ENCODE measurements at places on chromosomes 3 and 15. TPM values are rescaled to one million over a fixed set of nuclear protein-coding genes. Genes with fewer than 3 reads are reported as not detected.
A peak's percentile ranks its signal among the peaks of the same experiment; 100 is the strongest.

GRIP2 gene
- total RNA-seq = 3.1 TPM

DNA sequence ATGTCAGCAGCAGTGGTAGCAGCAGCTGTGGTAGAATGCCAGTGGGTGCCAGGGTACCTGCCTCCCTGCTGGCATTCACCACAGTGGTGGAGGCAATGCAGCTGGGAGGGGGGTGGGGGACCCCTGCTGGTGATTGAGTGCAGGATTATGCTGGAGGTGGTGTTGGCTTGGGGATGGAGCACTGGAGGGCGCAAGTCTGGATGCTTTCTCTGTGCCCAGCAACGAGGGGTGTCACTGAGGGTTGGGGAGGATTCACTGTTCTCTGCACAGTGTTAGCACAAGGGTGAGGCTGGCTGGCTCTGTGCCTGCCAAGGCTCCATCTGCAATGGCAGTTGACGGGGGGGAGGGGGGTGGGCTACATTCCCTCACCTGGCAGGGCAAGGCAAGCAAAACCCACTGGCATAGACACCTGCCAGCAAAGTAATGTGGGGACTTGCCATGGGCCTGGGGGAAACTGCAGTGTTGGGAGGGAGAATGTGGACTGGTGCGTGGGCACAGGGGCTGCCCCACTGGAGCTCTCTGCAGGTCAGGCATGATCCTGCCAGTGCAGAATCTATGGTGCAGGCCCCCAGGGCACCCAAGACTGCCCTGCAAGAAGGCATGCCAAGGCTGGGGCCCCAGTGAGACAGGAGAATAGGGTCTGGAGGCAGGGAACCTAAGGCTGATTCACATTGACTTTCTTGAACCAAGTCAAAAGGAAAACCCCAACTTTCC lies 64.3 kb downstream of the MINDY4B start:
- H3K27me3 ChIP-seq = no peaks in the 10 kb centered on the region
- no peak overlapping the region for H3K27ac ChIP-seq
- H3K36me3 ChIP-seq = no peaks in the 10 kb centered on the region
- H3K4me3 ChIP-seq = no peak overlapping the region

GRCh38 chr15:61248790-61249189 lies 19.7 kb upstream of the RORA start:
- no peaks in the 10 kb centered on the region for H3K27me3 ChIP-seq
- no peak overlapping the region for H3K4me3 ChIP-seq
- H3K4me1 ChIP-seq = no peaks in the 10 kb centered on the region
- DNase-seq = no peak

LHFPL4 gene
- total RNA-seq = not detected

GRCh38 chr3:155270063-155270462 lies 23.4 kb downstream of the STRIT1 start:
- H3K36me3 ChIP-seq = no peaks in the 10 kb centered on the region
- no peaks in the 10 kb centered on the region for H3K27me3 ChIP-seq

DNA sequence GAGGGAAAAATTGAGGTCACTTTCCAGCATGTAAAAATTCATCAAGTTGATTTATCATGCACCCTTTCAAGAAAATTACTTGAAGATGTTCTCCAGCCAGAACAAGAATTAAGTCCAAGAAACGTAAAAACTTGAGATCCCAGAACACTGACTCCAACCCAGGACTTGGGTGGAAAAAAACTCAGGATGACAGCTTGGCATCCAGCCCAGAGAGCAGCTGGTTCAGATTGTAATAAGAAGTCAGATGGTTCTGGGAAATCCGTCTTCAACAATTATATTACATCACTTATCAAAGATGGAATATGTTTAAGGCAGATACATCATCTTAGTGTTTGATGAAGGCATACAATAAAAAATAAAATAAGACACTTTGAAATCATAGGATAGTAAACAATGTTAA lies 23.0 kb upstream of the DNAJC13 start:
- no peak overlapping the region for H3K27ac ChIP-seq
- H3K4me1 ChIP-seq = no peaks in the 10 kb centered on the region
- no peak overlapping the region for H3K4me3 ChIP-seq
- no peaks in the 10 kb centered on the region for H3K36me3 ChIP-seq
- H3K27me3 ChIP-seq = no peaks in the 10 kb centered on the region

DNA sequence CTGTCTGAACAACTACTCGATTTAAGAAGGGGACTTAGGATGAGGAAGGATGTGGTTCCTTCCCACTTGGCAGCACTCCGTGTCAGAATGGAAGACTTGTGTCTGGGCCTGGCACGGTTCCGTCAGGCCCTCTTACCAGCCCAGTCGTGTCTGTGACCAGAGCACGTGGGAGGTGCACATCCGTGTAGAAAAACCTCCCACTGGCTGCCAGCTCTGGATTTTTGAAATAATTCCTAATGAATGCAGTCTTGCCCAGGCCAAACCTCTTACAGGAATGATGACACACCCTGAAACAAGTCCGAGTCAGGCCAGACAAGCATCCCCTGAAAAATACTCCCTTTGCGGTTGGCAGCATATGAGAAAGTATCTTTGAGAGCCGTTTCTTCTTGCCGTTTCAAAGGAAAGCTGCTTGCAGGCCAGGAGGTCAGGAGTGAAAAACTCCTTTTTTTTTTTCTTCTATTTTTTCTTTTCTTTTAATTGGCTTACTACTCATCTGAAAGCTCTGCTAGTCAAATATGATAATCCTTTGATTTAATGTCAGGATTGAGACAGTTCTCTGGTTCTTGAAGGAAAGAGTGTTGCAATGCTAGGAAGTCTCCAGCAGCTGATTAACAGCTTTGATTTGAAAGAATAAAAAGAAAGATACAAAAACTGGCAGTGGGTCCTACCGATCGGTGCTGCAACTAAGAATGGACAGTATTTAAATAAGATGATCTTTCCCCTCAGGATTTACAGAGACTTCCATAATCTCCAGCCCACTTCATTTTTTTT lies 19.8 kb downstream of the IL1RAP start:
- DNase-seq = peak; percentile 88
- H3K4me3 ChIP-seq = peak overlapping the region; percentile 16
- no peak overlapping the region for H3K27ac ChIP-seq
- no peaks in the 10 kb centered on the region for H3K27me3 ChIP-seq

GRCh38 chr3:40336101-40336500 lies 26.6 kb downstream of the EIF1B start:
- H3K27me3 ChIP-seq = no peaks in the 10 kb centered on the region
- no peaks in the 10 kb centered on the region for H3K36me3 ChIP-seq
- DNase-seq = no peak
- H3K27ac ChIP-seq = no peak overlapping the region

GRCh38 chr3:130960139-130960795 lies 66.4 kb downstream of the ASTE1 start:
- H3K27ac ChIP-seq = no peak overlapping the region
- no peaks in the 10 kb centered on the region for H3K27me3 ChIP-seq
- H3K4me3 ChIP-seq = no peak overlapping the region
- no peak for DNase-seq
- H3K4me1 ChIP-seq = no peaks in the 10 kb centered on the region

ANKUB1 gene
- total RNA-seq = not detected

- H3K36me3 ChIP-seq = no peaks in the 10 kb centered on the region
- no peaks in the 10 kb centered on the region for H3K27me3 ChIP-seq
- no peak overlapping the region for H3K27ac ChIP-seq
- DNase-seq = no peak
- H3K4me3 ChIP-seq = no peak overlapping the region
These were observed 366.9 kb upstream of the STAC start for GRCh38 chr3:36013425-36013824.

DNA sequence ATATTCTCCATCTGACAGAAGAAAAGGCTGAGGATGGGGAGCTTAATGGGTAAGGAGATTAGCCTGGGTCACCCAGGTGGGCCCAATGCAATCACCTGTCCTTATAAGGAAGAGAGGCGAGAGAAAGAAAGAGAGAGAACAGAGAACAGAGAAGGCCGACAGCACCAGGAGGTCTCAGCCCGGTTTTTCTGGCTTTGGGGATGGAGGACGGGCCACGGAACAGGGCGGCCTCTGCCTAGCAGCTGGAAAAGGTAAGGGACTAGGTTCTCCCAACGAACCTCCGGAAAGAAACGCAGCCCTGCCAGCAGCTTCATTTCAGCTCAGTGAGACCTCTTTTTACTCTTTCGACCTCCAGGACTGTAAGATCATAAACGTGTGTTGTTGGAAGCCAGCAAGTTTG lies 196.0 kb upstream of the LYSMD4 start:
- H3K27ac ChIP-seq = no peak overlapping the region
- DNase-seq = no peak
- H3K4me1 ChIP-seq = no peaks in the 10 kb centered on the region
- H3K27me3 ChIP-seq = no peaks in the 10 kb centered on the region
- H3K36me3 ChIP-seq = no peaks in the 10 kb centered on the region

RAP2B gene
- 11.3 TPM for total RNA-seq

GRCh38 chr3:12170207-12170606 lies 11.5 kb upstream of the TIMP4 start:
- DNase-seq = no peak
- no peak overlapping the region for H3K27ac ChIP-seq
- no peaks in the 10 kb centered on the region for H3K36me3 ChIP-seq
- no peak overlapping the region for H3K4me3 ChIP-seq
- H3K4me1 ChIP-seq = no peaks in the 10 kb centered on the region

GRCh38 chr3:125107363-125107762 lies 51.6 kb upstream of the HEG1 start:
- H3K27me3 ChIP-seq = no peaks in the 10 kb centered on the region
- no peak for DNase-seq
- H3K36me3 ChIP-seq = no peaks in the 10 kb centered on the region

DNA sequence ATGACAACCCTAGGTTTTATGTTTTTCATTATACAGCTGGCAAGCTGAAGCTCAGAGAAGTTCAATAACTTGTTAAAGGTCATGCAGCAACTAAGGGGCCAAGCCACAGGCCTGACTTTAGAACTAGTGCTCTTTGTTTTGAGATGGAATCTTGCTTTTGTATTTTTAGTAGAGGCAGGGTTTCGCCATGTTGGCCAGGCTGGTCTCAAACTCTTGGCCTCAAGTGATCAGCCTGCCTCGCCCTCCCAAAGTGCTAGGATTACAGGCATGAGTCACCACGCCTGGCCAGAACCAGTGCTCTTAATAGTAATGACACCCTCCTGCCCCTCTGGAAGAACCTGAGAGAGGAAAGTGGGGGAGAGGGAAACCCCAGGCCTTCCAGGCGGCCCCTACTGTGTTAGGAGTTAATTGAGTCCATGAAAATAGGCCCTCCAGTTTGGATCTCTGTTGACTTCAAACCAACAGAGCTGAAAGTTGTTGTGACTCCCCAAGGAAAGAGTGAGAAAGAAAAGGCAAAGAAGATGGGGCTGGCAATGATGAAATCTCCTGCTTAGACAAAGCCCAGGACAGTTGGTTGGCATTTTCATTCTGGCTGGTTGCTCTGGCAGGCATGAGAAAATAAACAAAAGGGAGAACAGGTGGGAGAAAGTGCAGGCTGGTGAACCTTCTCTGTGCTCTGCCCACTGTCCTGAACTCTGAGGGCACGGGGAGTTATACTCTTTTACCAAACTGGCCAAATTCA lies 3.6 kb upstream of the PRRT3 start:
- no peaks in the 10 kb centered on the region for H3K27me3 ChIP-seq
- H3K36me3 ChIP-seq = no peaks in the 10 kb centered on the region
- peak; percentile 31 for DNase-seq
- no peak overlapping the region for H3K27ac ChIP-seq
- H3K4me1 ChIP-seq = no peaks in the 10 kb centered on the region

DNA sequence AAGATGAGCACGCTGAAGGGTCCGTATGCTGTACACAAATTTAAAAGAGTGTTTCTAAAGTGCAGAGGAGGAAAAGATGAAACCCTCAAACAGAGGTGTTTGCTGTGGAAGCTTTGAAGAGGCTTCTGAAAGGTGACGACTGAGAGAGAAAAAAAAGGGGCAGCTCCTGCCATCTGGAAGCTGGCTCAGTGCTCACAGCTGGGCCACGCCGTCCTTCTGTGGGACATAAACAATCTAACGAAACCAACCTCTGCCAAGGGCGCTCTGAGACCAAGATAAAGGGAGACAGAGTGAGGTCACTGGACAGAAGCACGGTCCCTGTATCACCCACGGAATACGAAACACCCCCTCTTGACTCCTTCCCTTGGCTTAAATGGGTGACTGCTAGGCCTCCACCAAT lies 96.3 kb upstream of the SLC6A6 start:
- H3K27me3 ChIP-seq = no peaks in the 10 kb centered on the region
- H3K27ac ChIP-seq = no peak overlapping the region
- H3K4me1 ChIP-seq = no peaks in the 10 kb centered on the region
- no peaks in the 10 kb centered on the region for H3K36me3 ChIP-seq

- no peak for DNase-seq
- no peaks in the 10 kb centered on the region for H3K27me3 ChIP-seq
- H3K4me1 ChIP-seq = peaks cover 5% of the 10 kb centered on the region
These were observed 2.4 kb upstream of the TMEM89 start for GRCh38 chr3:48623851-48624547.

- DNase-seq = no peak
- no peak overlapping the region for H3K27ac ChIP-seq
- no peak overlapping the region for H3K4me3 ChIP-seq
- H3K4me1 ChIP-seq = no peaks in the 10 kb centered on the region
- H3K27me3 ChIP-seq = no peaks in the 10 kb centered on the region
These were observed 318.2 kb upstream of the SEMA6D start for GRCh38 chr15:47399100-47399499.

GOLGA6C gene
- not detected for total RNA-seq

DNA sequence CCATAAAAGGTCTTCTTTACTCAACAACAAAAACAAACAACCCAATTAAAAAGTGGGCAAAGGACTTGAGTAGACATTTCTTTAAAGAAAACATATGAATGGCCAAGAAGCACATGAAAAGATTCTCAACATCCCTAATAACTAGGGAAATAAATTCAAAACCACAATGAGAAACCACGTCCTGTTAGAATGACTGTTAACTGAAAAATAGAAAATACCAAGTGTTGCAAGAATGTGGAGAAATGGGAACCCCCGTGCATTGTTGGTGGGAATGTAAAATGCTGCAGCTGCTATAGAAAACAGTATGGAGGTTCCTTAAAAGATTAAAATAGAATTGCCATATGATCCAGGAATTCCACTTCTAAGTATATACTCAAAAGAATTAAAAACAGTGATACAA lies 34.8 kb downstream of the NMNAT3 start:
- no peaks in the 10 kb centered on the region for H3K4me1 ChIP-seq
- H3K4me3 ChIP-seq = no peak overlapping the region
- H3K27ac ChIP-seq = no peak overlapping the region
- DNase-seq = no peak

- H3K27me3 ChIP-seq = no peaks in the 10 kb centered on the region
- H3K27ac ChIP-seq = no peak overlapping the region
- H3K4me3 ChIP-seq = no peak overlapping the region
- no peaks in the 10 kb centered on the region for H3K4me1 ChIP-seq
These were observed 36.3 kb upstream of the MEX3B start for GRCh38 chr15:82081914-82082762.

ARHGAP31 gene
- 29.1 TPM for total RNA-seq

- no peak for DNase-seq
- no peaks in the 10 kb centered on the region for H3K4me1 ChIP-seq
- H3K36me3 ChIP-seq = no peaks in the 10 kb centered on the region
- no peaks in the 10 kb centered on the region for H3K27me3 ChIP-seq
- no peak overlapping the region for H3K27ac ChIP-seq
- H3K4me3 ChIP-seq = no peak overlapping the region
These were observed 2.9 kb upstream of the FYTTD1 start for GRCh38 chr3:197746801-197747237.

Measured in aorta (tissue), 5 donors.